ENCODE measurements at places on chromosomes 7 and 10.
A peak's percentile ranks its signal among the peaks of the same experiment; 100 is the strongest.

DNA sequence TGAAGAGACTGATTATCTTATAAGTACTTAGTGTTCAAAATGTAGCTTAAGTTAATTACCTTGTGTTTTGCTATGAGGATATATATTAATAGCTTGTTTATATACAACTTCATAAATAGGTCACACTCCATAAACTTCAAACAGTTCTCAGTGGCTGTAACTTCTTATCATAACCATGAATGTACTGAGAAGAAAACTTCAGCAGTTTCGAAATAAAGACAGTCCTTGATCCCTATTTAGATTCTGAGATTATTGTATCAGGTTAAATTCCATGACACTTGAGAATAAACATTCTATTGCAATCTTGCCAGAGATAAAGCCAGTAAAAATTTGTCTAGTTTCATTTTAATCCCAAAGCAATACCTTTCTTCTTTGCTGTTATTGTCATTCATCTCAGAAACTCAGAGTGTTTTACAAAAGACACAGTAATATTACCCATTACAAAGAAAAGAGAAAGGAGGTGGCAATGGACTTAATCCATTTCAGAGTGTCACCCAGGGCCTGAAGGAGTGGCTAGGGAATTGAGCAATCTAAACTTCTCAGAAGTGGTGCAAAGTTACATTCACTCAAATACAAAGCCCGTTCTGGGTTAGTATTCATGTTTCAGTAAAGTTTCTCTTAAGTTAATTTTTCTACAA is 403.6 kb downstream of the SEMA3D start:
- peak; percentile 94 for DNase-seq

DNA sequence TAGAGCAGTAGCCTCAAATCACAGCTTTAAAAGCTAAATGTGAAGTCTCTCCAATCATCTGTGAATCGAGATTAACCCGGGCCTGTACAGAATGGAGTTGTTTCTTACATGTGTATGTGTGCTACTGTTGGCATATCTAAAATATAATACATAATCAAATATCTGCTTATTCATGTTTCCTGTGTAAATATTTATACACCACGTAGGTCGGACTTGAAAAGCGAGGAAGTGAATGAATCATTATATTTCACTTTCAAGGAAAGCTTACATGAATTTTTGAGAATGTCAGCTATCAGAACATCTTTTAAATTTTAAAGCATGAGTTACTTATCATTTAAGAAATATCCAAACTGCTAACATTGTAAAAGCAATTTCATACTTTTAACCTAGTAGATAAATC is 233.3 kb downstream of the SLC25A13 start:
- no peak for DNase-seq

DNA sequence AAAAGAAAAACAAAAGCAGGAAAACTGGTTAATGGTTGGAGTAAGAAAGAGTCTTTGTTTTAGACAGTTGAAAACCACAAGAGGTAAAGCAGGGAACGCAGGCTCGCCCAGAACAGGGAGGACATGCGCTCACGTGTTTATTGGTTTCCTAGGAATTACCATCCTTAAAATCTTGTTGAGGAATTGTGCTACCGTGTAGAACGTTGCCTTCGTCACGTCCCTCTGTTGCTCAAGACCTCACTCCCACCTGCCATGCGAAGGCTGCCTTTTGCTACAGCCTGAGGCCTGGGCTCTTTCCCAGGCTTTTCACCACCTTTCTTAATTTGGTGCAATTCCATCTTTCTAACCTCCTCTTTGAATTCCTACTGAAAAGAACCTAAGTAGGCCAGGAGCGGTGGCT is 61.6 kb upstream of the CAMK1D start:
- DNase-seq: no peak

GRCh38 chr7:80935991-80936780 is 17.3 kb upstream of the SEMA3C start:
- no peak for DNase-seq

GRCh38 chr10:43926875-43927406 is 278.3 kb upstream of the ZNF32 start:
- no peak for DNase-seq

DNA sequence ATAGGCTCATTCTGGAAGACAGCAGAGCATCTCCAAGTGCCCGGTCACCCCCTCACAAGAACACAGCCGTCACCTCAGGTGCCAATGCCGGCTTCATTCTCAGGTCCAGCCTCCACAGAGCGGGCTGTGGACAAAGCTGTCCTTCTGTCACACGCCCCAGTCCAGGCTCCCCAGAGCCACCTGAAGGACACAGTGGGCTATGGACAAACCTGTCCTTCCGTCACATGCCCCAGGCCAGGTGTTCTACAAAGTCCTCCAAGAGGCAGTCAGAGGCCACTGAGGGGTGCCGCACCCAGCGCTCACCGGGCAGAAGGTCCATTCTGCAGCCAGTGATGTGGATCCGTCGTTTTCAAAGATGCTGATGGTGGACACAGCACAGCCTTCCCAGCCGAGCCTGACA is 173.2 kb upstream of the PPP2R2D start:
- DNase-seq: no peak

- DNase-seq: no peak
Measured at GRCh38 chr7:50864694-50865093, 82.0 kb upstream of the GRB10 start.
